ENCODE measurements at places on chromosomes 5 and 9.

DNA sequence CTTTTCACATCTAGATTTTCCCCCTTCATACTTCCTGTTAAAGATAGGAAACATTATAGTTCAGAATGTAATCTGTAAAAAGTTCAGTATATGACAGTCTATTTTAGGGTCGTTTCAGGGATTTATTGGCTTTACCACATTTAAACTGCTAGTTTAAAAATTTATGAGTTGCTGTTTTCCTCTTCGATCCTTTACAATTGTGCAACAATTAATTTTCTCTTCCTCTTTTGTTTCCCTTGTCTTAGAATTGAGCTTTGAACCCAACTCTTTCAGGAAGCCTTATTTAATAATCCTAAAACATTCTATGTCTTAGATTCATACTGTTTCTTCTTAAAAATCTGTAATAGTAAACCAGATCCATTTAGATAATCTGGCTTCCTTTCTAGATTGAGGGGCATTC lies 16.4 kb downstream of the ZSWIM6 start:
- DNase-seq = peak; percentile 58

- DNase-seq = no peak
Observed at GRCh38 chr9:132171702-132172101, 9.8 kb downstream of the NTNG2 start.

GRCh38 chr5:171418982-171419687 lies at the start of gene FGF18:
TSS of gene FGF18 (plus strand) at chr5:171419647. CDS start at chr5:171420200, 553 bp downstream.
- DNase-seq = no peak

- no peak for DNase-seq
Observed at GRCh38 chr9:116189683-116190082, 36.1 kb downstream of the PAPPA start.
